ENCODE measurements at places on chromosomes 4 and X.

GRCh38 chrX:110322603-110323002 is 4.7 kb upstream of the AMMECR1 start:
- no peak for DNase-seq

- DNase-seq, result no peak
Measured at GRCh38 chr4:60241866-60242265, 958.3 kb upstream of the ADGRL3 start.

GRCh38 chr4:24169956-24170355 is 280.1 kb upstream of the PPARGC1A start:
- no peak for DNase-seq

- no peak for DNase-seq
Measured at GRCh38 chrX:140157143-140157542, 191.8 kb upstream of the CXorf66 start.

GRCh38 chrX:34813618-34814017 is 129.0 kb upstream of the FAM47B start:
- no peak for DNase-seq

DNA sequence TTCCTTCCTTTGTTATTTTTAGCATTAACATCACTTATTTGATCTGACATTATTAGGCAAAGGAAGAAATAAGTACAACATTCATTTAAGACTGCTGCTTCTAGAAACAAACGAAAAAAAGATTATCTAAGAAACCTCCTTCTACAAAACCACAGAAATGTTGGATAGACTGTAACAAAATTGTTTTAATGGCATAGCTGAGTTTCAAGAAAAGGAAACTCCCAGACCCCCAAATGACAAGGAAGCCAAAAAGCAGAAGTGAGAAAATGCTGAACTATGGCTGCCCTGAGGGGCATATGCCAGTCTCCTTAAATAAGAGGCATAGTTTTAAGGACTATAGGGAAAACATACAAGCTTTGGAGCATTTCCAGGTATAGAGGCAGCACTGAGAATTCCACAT is 1431.6 kb upstream of the TENM3 start:
- DNase-seq, result no peak

DNA sequence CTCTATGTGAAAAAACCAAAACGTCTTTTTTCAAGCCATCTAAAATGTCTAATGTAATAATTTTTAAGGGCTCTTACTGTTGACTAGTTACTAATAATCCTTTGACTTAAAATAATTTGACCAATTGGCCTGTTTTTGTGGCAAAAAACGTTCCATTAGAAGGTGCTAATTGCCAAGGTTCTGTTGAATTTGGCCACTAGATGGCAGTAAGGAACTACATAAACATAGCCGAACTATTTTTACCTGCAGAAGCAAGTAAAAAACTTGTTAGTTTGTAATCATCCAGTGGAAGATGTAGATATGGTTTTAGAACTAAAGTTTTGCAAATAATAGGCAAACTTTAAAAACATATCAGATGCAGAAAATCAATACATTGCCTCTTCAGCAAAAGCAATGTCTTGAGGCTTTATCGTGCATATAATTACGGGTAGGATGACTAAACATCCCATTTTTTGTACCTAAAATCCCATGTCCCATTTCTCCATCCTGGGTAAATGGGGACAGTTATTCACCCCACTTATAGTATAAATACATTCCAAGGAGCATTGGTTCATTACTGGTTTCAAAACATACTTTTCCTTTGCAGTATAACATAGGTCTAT is 57.6 kb downstream of the PROM1 start:
- no peak for DNase-seq

- no peak for DNase-seq
Measured at GRCh38 chr4:150581056-150581605, 820 bp upstream of the MAB21L2 start.
